Hindlimb muscle (tissue), 1 donor: ENCODE measurements at places on chromosomes 6 and 20.

GRCh38 chr6:54053881-54054391, 57.3 kb upstream of the MLIP start:
- peak; percentile 32 for DNase-seq

- DNase-seq = no peak
Measured at GRCh38 chr20:60993433-60994044, 258.5 kb upstream of the CDH4 start.

DNA sequence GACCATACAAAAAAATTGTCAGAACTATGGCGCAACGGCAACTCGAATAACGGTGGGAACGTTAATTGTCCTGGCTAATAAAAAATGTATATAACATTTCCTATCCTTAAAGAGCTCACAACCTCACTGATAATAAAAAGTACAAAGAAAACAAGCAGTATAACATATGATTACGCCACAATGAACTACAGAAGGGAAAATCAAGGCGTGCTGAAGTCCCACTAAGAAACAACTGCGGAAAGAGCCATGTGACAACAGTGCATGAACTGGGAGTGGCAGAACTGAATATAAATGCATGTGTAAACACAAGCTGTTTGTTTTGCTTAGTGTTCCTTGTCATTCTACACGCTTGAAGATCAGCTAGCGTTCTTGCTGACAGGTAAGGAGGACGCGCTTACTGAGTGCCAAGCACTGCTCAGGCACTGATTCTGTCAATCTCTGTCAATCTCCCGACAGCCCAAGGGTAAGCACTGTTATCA, 466 bp upstream of the PSMB1 start:
- DNase-seq = no peak

DNA sequence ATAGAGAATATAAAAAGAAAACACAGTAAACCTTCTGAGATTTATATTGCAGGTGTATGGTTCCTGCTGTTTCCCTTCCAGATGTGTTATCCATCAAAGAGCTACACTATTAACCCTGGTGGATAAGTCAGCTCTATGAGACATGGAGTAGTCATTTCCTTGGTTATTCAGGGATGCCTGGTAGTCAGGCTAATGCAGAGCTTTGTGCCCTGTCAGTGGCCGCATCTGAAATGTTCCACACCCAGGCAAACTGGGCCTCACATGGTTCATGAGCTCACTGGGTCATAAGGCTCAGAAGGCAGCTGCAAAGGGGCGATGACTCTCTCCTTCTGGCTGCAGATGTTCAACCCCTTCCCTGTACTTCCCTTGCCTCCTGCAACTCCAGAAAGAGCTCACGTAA, 473.6 kb downstream of the EPHA7 start:
- DNase-seq = no peak

DNA sequence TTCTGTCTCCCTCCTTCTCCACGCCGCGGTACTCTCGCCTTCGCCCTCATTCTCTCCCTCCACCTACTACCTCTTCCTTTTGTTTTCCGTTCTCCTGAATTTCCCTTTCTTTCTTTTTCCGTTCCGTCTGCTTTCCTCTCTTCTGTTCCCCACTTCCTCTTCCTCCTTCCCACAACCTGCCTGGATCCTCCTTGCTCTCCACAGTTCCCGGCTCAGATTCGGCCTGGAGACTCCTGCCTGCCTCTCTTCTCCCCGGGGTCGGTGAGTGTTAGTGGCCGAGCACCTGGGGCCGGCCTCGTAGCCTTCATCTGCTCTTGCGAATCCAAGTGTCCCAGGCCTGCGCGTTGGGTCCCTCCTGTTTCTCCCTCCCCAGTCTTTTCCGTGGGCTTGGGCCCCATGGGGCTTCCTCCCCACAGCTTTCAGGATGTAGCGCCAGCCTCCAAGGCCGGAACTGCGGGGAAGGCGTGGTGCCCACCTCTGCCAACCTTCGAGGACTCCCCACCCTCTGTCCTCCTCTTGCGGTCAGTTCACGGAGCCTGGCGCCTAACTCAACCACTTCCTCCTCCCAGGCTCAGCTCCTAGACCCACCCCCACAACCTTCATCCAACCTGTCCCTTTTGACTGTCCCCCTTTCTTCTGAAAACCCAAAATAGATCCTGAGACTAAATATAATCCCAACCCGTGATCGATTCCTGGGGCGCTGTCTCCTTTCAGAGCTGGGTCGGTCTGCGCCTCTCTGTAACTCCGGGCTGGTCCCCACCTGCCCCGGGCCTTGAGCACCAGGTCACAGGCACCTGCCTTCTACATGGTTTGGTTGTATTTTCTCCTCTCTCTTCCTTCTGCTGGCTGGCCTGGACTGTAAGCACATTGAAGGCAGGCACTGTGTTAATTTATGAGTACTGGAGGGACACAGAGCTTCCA, 6.8 kb downstream of the NRN1 start:
- DNase-seq = no peak

DNA sequence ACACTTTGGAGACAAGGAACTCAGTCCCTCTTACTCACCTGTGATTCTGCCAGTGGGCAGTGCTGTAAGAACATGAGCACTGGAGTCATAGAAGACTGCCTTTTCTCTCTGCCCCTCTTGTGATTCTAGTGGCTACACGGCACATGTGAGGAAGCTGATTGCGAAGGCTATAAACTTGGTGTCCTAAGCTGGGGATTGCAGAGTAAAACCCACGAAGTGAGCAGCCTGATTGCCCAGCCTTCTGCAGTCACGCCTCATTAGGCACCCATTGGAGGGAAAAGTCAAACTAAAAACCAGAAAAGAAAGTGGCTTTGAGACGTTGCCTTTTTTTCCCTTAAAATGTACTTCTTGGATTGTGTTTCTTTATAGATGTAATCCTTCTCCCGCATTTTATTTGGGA, 748.4 kb upstream of the CHD6 start:
- DNase-seq = no peak

DNA sequence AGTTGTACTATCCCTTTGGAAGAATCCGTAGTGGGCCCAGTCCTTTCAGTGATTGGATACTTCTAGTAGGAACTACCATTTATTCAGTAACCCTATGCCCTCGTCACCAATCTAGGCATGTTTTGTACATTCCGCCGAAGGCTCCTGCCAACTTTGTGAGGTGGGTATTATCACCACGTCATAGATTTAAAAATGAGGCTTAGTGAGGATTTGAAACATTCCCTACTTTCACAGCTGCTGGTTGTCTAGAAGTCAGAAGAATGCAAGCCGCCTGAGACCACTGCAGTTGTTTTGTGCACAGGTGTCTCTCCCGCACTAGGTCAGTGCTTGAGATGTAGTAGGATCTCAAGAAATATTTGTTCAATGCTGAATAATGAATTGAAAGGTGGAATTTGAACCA, 32.6 kb downstream of the ENPP1 start:
- no peak for DNase-seq

DNA sequence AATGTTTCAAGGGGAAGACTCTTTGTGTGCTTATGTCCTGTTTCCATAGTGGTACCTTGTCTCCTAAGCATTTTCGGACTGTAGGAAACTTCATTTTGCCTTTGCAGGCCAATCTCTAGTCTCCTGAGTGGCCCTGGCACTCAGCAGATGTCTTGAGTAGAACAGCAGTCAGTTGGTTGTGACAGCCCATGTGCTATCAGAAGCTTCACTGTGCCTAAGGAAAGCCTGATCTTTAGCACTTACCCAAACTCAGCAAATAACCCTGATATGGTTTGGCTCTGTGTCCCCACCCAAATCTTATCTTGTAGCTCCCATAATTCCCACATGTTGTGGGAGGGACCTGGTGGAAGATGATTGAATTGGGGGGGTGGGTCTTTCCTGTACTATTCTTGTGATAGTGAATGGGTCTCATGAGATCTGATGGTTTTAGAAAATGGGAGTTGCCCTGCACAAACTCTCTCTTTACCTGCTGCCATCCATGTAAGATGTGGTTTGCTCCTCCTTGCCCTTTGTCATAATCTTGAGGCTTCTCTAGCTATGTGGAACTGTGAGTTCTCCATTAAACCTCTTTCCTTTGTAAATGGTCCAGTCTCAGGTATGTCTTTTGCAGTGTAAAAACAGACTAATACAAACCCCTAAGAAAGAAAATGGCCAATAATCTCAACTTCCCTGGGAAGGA, 15.9 kb upstream of the SRPK1 start:
- no peak for DNase-seq

DNA sequence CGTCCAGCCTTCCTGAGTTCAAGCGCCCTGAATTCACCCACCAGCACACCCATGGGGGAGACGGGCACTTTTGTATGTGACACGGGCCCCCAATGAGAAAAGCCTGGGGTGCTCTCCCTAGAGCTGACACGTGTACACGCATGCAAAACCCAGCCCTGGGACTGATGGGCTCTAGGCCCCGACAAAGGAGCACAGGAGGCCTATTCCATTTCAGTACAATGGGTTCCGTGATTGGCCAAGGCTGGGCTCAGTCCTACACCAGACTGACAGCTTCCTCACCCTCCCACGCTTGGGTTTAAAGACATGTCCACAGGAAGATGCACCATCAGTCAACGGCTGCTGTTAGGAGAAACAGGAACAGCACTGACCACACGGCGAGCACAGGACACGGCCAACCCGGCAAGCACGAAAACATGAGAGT, 8.8 kb downstream of the ZBTB46 start:
- DNase-seq = no peak

DNA sequence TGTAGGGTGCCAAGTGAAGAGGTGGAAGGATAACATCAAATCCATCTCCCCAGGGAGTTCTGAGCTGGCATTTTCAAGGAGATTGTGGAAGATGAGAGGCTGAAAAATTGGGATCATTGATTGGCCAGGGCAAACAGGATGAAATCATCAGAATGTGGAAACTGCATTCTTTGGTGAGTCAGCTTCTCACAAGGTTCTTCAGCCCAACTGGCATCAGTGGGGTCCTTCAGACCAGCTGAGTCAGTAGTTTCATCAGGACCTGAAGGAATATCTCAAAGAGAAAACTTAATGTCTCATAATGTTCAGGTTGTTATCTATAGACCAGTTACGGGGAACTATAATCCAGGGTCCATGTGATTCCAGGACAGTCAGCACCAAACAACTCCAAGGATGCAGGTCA, 195.8 kb downstream of the HAO1 start:
- no peak for DNase-seq

DNA sequence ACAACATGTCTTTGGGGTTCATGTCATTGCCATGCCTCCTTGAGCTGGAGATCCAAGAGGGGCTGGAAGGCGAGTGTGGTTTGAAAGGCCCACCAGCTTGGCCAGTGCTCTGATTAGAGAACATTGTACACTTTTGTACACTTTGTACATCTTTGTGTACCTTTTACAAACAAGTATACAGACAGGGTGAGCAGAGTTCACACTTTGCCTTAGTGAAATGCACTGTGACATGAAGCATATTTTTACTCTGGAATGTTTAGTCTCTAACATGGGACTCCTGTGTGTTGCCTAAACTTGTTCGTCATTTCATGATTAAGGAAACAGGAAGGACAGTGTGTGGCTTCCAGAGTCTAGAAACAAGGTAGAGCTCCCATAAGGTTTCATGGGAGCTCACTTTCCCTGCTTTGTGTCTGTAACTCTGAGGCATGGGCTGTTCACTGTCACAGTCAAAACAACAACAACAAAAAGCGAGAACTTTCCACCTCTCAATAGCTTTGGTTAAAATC, 225.8 kb upstream of the SOX4 start:
- no peak for DNase-seq
